ENCODE measurements at places on chromosomes 1 and 21.
A peak's percentile ranks its signal among the peaks of the same experiment; 100 is the strongest.

- DNase-seq = no peak
These were observed 76.5 kb upstream of the MAP10 start for GRCh38 chr1:232728507-232729263.

DNA sequence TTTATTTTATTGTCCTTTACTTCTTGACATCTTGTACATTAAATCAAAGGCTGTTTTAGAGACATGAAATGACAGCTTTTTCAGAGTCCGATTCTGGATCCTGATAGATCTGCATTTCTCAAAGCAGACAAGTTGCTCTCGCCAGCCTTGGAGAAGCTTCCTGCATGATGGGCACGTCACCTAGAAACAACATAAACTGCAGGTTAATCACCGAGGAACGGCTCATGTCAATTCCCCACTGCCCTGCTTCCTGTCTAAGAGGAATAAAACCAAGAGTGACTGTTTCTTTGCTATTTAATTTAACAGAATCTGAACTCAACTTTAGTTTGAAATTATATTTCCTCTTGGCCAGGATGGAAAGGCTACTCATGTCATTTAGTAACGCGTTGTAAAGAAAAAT is 77.0 kb downstream of the RWDD3 start:
- no peak for DNase-seq

GRCh38 chr21:25559746-25560145 is 47.5 kb downstream of the MRPL39 start:
- DNase-seq = no peak

- DNase-seq = no peak
These were observed 84.6 kb downstream of the RAVER2 start for GRCh38 chr1:64829411-64830029.

DNA sequence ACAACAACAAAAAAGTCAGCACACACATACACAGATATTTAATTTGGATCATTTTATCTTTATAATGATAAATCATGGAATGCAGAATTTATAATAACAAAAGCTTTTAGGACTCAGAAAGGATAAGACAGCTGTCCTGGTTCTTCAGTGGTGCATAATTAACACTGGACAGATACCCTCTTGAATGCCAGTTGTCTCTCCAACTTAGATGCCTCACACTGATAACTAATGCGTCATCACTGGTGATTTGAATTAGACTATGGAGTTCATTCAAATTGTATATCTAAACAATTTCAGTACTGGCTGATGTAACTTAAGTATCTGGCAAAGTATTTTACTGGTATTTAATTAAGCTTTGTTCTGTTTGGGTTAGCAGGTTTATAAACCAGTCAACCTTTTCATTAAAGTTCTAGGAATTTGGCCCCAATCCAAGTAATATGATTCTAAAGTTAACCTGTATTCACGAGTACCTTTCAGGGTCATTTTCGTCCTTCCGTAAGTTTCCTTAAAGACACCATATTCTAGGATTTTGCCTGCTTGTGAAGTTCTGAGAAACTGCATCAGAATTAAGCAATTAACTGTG is 1199.5 kb upstream of the TMPRSS15 start:
- no peak for DNase-seq

DNA sequence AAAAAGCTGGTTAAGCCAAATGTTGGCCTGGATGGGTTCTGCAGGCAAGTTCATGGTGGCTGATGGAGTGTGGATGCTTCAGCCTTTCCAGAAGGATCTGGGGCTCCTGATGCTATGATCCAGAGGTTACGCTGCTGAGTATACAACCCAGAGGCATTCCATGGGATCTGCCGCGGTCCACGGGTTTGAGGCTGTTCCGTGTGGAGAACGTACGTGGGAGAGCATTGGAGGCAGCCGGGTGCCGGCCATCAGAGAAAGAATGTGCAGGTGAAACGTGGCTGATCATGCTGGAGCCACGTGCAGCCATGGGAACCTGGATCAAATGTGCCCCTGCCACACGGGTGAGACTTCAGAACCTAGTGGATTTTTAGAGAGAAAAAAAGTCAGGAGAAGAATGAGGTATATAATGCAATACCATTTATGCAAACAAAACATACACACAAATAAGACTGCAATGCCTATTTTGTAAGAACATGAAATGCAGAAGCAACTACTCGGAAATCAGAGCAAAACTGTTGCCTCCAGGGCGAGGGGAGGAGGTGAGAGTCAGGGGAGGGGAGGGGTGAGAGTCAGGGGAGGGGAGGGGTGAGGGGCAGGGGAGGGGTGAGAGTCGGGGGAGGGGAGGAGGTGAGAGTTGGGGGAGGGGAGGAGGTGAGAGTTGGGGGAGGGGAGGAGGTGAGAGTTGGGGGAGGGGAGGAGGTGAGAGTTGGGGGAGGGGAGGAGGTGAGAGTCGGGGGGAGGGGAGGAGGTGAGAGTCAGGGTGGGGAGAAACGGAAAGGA is 116.5 kb upstream of the C1orf174 start:
- DNase-seq = no peak

GRCh38 chr21:26965040-26965906 is 1.6 kb downstream of the ADAMTS5 start:
- DNase-seq = peak; percentile 29

GRCh38 chr1:174880171-174880570 is 119.6 kb upstream of the CACYBP start:
- DNase-seq = no peak

- DNase-seq = peak; percentile 63
These were observed 33.9 kb downstream of the TMEM63A start for GRCh38 chr1:225848030-225848955.

- no peak for DNase-seq
These were observed 57.9 kb upstream of the LGALS8 start for GRCh38 chr1:236465959-236466303.
